ENCODE measurements at places on chromosomes 2 and 18.
A peak's percentile ranks its signal among the peaks of the same experiment; 100 is the strongest.

DNA sequence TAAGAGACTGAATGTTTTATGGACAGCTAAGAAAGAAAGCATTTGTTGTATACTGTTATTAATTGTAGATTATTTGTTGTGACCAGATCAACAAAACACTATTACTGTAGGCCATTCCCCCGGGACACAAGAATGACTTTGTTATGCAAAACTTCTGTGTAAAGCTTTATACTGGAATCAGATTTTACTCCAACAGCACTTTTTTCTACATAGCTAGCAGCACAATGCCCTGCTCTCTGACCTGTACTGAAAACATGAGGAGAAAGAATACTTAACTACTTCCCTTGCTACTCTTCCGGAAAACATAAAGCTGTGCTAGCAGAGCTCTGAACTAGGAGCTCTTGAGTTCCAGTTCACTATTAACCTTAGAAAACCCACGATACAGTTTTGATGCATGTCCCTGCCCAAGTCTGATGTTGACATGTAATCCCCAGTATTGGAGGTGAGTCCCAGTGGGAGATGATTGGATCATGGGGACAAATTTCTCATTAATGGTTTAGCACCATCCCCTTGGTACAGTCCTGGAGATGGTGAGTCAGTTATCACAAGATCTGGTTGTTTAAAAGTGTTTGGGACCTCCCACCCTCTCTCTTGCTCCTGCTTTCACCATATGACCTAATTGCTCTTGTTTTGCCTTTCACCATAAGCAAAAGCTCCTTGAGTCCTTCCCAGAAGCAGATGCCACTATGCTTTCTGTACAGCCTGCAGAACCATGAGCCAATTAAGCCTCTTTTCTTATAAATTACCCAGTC lies 601.1 kb upstream of the PIK3C3 start:
- DNase-seq: no peak

GRCh38 chr18:48821845-48822244 lies 128.9 kb downstream of the SMAD7 start:
- no peak for DNase-seq

GRCh38 chr2:75792996-75793395 lies 82.3 kb upstream of the GCFC2 start:
- DNase-seq: no peak

DNA sequence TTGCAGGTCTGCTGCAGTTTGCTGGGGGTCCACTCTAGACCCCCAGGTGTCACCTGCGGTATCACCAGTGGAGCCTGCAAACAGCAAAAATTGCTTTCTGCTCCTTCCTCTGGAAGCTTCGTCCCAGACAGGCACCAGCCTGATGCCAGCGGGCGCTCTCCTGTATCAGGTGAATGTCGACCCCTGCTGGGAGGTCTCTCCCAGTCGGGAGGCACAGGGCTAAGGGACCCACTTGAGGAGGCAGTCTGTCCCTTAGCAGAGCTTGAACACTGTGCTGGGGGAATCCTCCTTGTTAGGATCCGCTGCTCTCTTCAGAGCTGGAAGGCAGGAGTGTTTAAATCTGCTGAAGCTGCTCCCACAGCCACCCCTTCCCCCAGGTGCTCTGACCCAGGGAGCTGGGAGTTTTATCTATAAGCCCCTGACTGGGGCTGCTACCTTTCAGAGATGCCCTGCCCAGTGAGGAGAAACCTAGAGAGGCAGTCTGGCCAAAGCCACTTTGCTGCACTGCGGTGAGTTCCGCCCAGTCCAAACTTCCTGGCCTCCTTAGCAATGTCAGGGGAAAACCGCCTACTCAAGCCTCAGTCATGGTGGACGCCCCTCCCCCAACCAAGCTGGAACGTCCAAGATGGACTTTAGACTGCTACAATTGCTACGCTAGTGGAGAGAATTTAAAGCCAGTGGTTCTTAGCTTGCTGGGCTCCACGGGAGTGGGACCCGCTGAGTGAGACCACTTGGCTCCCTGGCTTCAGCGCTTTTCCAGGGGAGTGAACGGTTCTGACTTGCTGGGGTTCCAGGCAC lies 652.5 kb downstream of the KCNJ3 start:
- no peak for DNase-seq

DNA sequence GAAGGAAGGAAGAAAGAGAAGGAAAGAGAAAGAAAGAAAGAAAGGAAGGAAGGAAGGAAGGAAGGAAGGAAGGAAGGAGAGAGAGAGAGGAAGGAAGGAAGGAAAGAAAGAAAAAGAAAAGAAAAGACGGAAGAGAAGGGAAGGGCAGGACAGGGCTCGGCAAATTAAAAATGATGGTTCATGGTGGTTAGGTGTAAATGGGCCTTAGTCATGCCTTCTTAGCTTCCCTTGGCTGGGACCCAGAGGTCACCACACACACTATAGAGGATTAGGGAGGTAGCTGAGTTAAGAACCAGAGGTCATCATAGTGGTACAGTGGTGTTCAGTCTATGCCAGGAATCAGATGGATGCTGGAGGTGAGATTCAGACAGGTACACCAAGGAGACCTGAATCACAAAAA lies 9.3 kb upstream of the ATL2 start:
- DNase-seq: no peak

DNA sequence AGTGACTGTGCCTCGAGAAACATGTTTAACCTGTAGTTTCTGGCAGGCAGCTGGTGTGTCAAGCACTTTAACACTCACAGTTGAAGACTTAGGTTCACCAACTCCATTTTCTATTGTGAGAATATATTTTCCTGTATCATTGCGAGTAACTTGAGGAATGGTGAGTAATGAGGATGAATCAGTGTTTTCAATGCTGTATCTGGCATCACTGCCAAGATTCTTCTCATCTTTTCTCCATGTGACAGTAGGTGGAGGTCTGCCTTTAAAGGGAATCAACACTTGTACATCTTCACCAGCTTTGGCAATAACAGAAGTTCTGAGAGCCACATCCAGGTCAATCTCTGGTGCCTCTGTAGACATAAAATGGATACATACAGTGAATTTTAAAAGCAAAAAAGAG lies 72.8 kb downstream of the PLEKHA3 start:
- no peak for DNase-seq

DNA sequence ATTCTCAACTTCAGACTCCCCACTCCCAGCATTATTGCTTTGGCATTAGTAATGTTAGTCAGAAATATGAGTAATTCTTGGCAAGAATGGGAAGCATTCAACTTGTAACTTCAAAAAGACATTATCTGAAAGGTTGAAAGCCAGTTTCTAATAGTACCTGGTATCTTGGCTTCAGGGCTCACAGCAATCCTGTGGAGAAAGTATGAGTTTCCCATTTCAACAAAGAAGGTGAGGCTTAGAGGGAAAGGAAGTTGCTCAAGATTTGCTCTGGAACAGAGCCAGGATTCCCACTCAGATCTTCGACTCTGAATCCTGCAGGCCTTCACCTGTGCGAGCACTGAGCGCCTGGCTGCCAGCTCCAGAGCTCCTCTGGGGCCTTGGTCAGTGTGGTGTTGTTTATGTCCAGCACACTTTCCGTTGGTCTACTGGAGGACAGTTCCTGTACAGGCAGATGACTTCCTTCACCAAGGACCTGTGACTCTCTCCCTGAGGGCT lies 136.1 kb downstream of the MCFD2 start:
- DNase-seq: no peak

DNA sequence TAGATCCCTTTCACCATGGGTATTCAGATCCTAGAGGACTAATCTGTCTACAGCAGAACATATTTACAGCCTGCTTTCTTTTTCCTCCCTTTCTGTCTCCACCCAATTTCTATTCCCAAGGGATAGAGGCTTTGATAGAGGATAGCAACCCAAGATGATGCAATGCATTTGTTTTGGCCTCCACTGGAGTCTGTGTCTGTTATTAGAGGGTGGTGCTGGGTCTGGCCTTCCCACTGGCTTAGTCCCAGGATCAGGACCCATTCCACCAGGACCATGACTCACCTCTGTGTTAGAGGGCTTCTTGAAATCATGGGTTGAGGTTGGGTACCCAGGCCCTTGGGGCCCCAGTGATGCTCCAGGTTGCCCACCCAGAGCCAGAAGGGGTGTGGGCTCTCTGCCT lies 239.7 kb upstream of the TNP1 start:
- no peak for DNase-seq

GRCh38 chr2:172864182-172864581 lies 128.5 kb downstream of the RAPGEF4 start:
- peak; percentile 50 for DNase-seq

DNA sequence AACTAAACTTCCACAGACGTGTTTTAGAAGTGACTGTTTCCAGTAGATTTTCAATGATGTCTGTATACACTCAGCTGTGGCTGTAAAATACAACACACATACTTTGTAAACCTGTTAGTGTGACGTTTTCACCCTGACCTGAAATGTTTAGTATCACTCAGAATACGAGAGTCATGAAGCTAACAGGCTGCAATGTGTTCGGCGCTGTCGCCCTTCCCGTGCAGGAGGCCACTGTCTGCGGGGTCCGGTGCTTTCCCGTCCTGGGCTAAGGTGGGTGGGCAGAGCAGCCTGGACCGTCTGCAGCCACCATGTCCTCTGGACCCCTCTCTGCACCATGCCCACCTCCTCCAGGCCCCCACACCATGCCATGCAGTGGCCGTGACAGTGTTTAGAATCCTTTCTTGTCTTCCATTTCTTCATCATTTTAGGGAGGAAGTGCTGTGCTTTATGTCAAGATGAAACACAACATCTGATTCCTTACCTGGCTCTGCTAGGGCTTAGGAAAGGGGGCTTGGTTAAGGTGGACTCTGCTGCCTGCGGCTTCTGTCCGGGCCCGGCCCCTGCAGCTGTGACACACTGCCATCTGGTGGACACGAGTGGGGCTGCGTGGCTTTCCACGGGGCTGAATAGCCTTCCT lies 53.8 kb upstream of the RBM44 start:
- DNase-seq: peak; percentile 91

DNA sequence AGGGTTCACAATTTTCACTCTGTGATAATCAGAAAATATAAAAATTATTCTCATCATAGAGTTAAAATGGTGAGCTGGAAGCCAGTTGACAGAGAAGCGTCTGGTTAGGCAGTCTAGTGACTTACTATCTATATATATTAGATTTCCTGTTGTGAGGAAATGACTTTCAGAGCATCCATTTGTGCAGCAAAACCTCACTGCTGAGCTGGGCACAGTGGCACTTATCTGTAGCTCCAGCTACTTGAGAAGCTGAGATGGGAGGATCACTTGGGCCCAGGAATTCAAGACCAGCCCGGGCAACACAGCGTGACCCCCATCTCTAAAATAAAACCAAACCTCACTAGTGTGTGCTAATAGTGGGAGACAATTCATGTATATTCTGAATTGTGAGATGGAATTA lies 7.2 kb upstream of the KIAA2012 start:
- no peak for DNase-seq

DNA sequence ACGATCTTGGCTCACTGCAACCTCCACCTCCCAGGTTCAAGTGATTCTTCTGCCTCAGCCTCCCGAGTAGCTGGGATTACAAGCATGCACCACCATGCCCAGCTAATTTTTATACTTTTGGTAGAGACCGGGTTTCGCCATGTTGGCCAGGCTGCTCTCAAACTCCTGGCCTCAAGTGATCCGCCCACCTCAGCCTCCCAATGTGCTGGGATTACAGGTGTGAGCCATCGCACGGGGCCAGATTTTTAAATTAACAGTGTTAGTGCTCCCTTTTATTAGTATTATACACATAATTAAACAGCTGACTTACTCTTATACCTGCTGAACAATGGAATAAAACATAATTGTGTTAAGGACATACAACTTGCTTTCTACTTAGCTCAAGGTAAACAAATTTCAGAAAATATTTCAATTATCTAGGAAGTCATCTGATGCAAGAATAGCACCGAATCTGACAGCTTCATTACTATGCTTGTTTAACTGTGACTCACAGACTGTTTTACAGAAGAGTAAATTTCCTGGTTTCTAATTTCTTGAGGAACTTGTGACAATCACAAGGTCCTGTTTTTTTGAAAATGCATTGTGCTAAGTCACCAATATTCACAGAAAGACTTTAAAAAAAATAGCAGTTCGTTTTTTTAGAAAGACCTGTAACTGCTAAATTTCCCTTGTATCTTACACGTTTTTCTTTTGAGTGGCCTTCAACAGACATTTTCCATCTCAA lies 51.2 kb downstream of the SPIRE1 start:
- no peak for DNase-seq

DNA sequence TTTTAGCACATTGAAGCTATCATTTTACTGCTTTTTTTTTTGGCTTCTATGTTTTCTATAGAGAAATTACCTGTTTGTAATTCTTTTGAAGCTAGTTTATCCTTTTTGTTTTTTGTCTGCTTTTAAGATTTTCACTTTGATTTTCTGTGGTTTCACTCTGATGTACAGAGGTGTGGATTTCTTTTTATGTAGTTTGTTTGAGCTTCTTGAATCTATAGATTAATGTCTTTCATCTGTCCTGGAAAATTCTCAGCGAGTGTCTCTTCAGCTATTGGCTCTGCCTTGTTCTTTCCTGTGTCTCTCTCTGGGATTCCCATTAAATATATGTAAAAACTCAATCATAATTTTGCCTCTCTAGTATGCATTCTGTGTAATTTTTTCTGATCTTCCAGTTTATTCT lies 8.4 kb downstream of the POLE4 start:
- DNase-seq: no peak

- DNase-seq: no peak
Observed at GRCh38 chr18:7677001-7677400, 109.9 kb downstream of the PTPRM start.

DNA sequence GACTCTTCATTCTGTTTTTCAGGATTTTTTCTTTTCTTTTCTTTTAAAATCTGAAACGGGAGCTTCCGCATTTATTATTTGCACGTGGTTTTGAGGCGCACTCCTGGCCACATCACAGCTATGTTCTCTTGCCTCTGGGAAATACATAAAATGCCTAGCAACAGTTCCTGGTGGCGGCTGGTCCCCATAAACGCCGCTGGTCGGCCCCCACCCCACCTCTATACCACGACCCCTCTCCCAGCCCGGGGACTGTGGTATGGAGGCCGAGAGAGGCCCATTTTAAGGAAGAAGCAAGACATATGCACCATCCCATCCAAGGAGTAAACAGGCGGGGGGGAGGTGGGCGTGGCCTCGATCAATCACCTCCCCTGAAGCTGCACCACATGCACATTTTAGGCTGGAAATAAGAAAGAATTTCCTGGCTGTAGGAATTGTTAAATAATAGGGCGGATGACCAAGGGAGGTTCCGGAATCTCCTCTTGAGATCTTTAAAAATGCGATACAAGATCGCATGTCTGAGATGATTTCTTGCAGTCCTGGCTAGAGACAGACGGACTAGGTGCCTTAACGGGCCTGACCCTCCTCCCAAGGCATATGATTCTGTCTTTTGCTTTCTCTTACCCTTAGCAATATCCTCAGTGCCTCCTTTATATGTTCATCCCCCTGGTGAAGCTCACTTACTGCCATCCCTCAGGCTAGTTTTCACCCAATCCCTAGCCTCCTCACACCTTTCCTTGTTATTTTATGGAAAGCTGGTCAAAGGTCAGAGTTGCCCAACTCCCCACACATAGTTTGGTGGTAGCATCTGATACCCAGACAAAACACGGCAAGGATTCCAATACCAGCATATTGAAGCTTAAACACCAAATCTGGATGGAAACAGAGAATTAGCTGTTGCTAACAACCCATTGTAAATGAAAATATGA lies 82.4 kb downstream of the BCL2 start:
- DNase-seq: no peak

- no peak for DNase-seq
Observed at GRCh38 chr2:30512243-30512886, 65.3 kb downstream of the LCLAT1 start.

- DNase-seq: no peak
Observed at GRCh38 chr18:2134364-2134763, 436.9 kb downstream of the METTL4 start.

- no peak for DNase-seq
Observed at GRCh38 chr2:166373951-166374350, 1.8 kb downstream of the SCN9A start.
